Epithelial cell of proximal tubule (primary cell): ENCODE measurements at places on chromosomes 7 and 10. TPM values are rescaled to one million over a fixed set of nuclear protein-coding genes. Genes with fewer than 3 reads are reported as not detected.

DNA sequence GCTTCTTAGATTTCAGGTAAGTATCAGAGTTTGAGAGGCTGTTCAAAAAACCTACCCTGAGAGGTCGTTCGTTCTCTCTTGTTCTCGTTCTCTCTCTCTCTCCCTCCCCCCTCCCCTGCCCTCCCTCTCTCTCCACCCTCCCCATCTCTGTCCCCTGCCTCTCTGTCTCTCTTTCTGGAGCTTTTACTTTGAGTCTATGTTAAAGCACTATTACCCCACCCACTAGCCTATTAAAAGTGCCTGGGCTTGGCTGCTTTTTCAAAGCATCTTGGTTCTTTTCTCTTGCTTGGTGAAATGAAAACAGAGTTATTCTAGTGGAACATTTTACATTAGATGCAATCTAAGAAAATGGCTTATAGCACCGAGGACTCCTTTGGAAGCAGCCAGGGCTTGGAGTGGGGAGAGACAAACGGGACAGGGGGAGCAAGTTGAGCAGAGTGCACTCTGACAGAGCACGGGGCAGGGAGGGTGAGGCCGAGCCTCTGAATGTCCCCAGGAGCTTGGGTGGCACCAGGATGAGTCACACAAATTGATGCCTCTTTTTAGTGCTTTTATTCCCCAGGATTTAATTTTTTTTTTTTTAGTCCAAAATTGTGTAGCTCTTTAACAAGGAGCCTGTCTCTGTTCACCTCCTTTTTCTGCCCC, 134.3 kb downstream of the CFAP58 start:
- no peak for DNase-seq

GRCh38 chr7:54546081-54546985, 4.2 kb downstream of the VSTM2A start:
- DNase-seq = no peak

DNA sequence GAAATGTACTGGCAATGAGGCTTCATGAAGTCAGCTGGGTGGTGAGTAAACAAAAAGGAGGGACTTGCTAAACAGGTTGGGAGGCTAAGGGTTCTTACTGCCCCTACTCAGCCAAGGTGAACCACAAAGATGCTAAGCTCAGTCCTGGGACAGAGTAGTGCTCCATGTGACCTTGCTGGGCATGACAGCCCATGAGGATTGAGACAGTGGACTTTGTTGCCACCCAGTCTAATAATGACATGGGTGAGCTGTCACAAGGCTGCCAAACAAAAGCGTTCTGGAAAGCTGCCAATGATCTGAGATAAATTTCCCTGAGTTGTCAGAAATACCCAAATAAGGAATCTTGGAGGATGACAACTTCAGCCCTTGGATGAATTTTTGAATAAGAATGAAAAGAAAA, 75.2 kb downstream of the CLEC2L start:
- DNase-seq = peak; percentile 45

DNA sequence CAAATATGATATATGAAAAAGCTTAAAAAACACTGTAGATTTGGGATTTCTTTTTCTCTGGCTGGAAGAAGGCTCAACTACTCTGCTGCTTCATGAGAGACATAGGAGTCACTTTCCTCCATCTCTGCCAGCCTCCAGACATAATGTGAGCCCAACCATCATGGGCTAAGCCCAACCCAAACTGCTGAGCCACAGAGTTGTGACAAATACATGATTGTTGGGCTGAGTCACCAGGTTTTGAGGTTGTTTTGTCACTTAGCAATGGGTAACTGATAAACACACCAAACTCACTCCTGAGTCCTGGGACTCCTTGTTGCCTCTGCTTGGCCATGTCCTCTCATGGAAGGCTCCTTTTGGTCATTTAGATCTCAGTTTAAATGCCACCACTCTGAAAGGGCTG, 381.8 kb upstream of the FZD8 start:
- DNase-seq = peak; percentile 87

CYP2E1 gene
- 0.17 and 1.1 TPM in 2 replicates for total RNA-seq

OR9A2 gene
- total RNA-seq = 0.17 TPM in 1 of 2 replicates, not detected in the other

DNA sequence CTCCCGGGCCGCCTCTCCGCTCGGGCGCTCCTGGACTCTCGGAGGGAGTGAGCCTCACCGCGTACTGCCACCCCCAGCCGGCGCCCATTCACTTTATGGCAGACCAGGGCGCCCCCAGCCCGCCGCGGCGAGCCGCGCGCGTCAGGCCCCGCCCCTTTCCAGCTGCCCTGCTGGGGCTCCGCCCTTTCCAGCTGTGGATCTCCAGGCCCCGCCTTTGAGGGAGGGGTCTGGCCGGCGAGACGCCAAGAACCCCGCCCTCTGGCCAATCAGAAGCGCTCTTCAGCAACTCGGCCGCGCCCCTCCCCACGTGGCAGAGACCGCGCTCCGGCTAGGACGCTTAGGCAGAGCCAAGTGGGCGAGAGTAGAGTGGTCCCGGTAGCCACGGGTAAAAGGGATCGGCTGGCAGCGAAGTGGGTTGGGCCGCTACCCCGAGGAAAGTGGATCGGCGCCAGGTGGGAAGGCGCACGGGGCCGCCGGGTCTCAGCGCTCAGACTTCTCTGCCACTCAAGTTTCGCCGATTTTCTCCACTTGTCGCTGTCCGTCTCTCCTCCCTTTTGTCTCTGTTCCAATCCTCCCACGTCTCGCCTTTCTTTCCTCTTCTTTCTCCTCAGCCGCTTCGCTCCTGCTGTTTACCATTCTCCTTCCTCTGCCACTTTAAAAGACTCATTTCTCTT, at the start of gene PITX3:
PITX3 (minus strand) TSS at position 69 of the 674 bp plus-strand sequence. CDS start 9,432 bp downstream, outside the sequence.
- DNase-seq = no peak

PVRIG gene
- total RNA-seq = not detected in 2 replicates

DNA sequence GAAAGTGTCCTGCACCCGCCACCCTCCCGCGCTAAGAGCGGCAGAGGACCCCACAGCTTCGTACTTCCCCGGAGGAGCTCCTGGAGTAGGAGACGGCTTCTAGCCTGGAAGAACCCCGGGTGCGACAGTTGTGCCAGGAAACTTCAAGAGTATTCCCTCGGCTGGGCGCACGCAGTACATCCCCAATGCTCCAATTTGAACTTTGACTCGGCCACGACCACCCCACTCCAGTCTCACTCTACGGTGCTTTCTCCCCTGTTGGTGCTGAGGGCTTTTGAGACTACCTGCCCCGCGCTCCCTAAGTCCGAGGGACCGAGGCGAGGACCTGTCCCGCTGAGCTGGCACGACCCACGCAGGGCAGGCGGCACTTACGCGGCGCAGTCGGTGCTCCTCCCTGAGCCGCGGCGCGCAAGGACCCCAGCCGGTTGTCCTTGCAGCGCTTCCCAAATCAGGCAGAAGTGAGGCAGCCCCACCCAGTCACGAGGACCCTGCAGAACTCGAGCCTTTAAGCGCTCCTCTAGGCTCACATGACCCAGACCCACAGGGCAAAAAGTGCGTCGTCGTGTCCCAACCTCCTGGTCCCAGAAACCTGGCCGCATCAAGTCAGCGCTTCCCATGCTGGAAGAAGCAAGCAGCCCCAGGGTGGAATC, at the start of gene CPVL:
CPVL (minus strand) TSS at position 481 of the 650 bp plus-strand sequence. CDS start 25,476 bp downstream, outside the sequence.
- no peak for DNase-seq

DNA sequence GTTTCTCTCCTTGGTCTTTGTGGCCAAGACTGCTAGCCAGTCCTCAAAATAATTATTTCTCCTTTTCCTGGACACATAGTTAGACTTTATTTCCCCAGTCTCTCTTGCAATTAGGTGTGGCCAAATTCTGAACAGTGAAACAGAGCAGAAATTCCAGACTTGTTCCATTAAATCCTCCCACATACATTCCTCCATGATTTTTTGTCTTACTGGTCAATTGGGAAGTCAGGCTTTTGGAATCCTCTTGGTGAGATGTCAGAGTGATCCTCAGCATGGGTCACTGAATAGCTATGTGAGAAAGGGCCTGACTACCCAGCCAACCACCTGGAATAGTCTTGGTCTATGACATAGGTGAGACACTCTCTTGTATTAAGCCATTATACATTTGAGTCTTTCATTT, 164.2 kb downstream of the DGKI start:
- peak; percentile 93 for DNase-seq
